ENCODE measurements at places on chromosomes 12 and 14.

DNA sequence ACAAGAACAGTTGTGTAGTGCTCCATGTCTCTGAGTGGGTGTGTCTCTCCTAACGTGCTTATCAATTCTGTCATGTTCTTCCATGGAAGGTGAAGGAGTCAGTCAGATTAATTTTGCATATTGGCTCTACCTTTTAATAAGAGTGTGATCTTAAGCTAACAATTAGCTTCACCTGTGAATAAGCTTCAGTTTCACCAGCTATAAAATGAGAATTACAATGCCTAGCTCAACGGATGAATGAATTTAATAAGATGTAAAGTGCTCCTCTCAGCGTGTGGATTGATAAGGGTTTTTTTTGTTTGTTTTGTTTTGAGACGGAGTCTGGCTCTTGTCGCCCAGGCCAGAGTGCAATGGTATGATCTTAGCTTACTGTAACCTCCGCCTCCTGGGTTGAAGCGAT lies 32.7 kb downstream of the CCDC175 start:
- no peak for DNase-seq

GRCh38 chr14:66652525-66653106 lies 144.7 kb downstream of the GPHN start:
- no peak for DNase-seq

GRCh38 chr12:65656891-65657351 lies 167.4 kb upstream of the HMGA2 start:
- no peak for DNase-seq

GRCh38 chr12:76586764-76587395 lies 27.3 kb upstream of the OSBPL8 start:
- peak; percentile 10 for DNase-seq

GRCh38 chr14:89264196-89264800 lies 152.7 kb downstream of the FOXN3 start:
- no peak for DNase-seq

DNA sequence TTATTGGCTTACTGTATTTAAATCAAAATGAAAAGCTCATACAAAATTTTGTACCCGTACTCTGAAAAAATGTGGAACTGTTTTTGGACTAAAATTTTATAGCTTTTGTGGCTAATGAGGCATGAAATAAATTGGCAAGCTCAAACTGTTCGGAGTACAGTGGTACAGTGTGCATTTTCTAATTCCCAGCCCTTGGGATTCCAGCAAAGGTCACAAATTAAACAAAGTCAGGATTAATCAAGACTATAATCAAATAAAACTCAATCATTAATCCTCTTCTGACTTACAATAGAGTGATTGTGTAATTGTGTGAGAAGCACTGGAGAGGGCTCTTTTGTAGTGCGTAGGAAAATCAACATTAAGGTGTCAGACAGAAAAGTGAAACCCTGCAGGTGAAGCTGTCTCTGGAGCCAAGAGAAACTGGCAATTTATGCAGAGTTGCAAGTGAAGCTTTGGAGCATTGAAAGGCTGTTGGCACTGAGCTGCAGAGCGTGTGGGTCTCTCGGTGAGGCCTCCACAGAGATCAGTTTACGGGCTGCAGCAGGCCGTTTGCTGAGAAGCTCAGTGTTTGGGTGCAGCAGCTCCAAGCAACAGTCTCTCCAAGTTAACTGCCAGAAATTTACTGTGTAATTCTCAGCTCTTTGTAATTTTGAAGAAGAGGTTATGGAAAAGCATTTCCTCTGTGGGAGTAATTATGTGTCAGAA lies 275.9 kb downstream of the FBXL14 start:
- no peak for DNase-seq

- DNase-seq = no peak
Measured at GRCh38 chr12:115456946-115457689, 773.1 kb upstream of the TBX3 start.

- no peak for DNase-seq
Measured at GRCh38 chr12:45598761-45599160, 130.7 kb upstream of the ARID2 start.
